ENCODE measurements at places on chromosomes 2 and 18. TPM values are rescaled to one million over a fixed set of nuclear protein-coding genes. Genes with fewer than 3 reads are reported as not detected.

The ABCG5 gene
- not detected for total RNA-seq

The ANKRD30B gene
- total RNA-seq: under 0.01 TPM

The DCDC2C gene
- total RNA-seq: not detected

The RGPD3 gene
- 0.17 TPM for total RNA-seq

The KRTCAP3 gene
- total RNA-seq: not detected

The ZNF2 gene
- total RNA-seq: 6.8 TPM

The GORASP2 gene
- 23.5 TPM for total RNA-seq

The PPIG gene
- total RNA-seq: 18.4 TPM

The COLEC11 gene
- total RNA-seq: 0.65 TPM

The ASIC4 gene
- not detected for total RNA-seq

The DSG4 gene
- not detected for total RNA-seq

The TBR1 gene
- total RNA-seq: under 0.01 TPM

The TUBA3E gene
- total RNA-seq: not detected

The DLX2 gene
- not detected for total RNA-seq

The HMSD gene
- total RNA-seq: not detected

The TSPYL6 gene
- not detected for total RNA-seq

The RNF152 gene
- total RNA-seq: 189 TPM

The C2orf78 gene
- not detected for total RNA-seq

The NT5C1B gene
- not detected for total RNA-seq

The VIT gene
- total RNA-seq: under 0.01 TPM

The ACVR2A gene
- total RNA-seq: 7.6 TPM

The HOXD13 gene
- total RNA-seq: under 0.01 TPM

The RBM44 gene
- 0.86 TPM for total RNA-seq

The DRC1 gene
- total RNA-seq: not detected

The PLEKHM3 gene
- total RNA-seq: 12.8 TPM

The ALPI gene
- not detected for total RNA-seq

The ZC3H6 gene
- total RNA-seq: 3.0 TPM

The GAL3ST2 gene
- not detected for total RNA-seq

The FAM124B gene
- 13.3 TPM for total RNA-seq

The GPR148 gene
- total RNA-seq: not detected

The OTOS gene
- total RNA-seq: not detected
